NCI-H2081 (cell line): ENCODE measurements at places on chromosomes 2 and 18.

DNA sequence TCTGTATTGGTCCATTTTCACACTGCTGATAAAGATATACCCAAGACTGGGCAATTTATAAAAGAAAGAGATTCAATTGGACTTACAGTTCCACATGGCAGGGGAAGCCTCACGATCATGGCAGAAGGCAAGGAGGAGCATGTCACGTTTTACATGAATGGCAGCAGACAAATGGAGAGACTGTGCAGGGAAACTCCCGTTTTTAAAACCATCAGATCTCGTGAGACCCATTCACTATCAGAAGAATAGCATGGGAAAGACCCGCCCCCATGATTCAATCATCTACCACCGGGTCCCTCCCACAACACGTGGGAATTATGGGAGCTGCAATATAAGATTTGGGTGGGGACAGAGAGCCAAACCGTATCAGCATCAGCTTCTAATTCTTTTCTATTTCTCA is 217.0 kb downstream of the ANAPC1 start:
- no peak for DNase-seq

- no peak for DNase-seq
These were observed 10.5 kb downstream of the GDF7 start for GRCh38 chr2:20677301-20678085.

DNA sequence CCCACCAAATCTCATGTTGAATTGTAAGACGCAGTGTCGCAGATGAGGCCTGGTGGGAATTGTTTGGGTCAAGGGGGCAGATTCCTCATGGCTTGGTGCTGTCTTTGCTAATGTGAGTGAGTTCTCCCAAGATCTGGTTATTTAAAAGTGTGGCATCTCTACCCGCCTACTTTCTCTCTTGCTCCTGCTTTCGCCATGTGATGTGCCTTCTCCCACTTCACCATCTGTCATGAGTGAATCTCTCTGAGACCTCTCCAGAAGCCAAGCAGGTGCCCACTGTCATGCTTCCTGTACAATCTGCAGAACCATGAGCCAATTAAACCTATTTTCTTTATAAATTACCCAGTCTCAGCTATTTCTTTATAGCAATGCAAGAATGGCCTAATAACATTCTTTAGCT is 246.6 kb upstream of the CDH20 start:
- DNase-seq, result no peak

DNA sequence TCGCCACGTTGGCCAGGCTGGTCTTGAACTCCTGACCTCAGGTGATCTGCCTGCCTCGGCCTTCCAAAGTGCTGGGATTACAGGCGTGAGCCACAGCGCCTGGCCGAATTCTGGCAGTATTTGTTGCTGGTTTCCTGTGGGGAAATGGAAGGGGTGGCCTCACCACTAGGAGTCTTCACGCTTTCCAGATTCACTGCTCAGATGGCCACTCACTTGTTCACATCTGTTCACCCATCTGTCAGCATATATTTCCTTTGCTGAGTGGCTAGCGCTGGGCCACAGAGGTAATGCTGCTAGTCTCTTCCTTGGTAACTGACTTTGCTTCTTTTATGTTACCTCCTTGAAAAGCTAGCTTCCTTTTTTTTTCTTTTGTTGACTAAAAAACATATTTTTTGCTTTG is 27.2 kb downstream of the TMEM177 start:
- no peak for DNase-seq

DNA sequence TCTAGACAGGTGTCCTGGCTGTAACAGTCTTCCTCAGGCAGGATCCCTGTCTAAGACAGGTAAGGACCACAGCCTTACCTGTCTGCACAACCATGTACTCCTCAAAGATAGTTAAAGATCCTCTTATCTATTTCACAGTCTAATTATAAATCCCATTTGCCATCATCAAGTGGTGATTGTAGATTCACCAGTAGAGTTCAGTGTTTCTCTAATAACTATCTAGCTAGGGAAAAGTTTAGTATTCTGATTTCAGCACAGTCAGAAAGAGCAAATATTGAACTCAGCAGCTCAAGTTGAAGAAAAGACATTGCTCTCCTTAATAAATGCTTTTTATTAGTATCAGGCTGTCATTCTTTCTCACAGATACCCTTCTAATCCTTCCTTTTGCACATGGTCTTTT is 1305.5 kb upstream of the NXPH2 start:
- no peak for DNase-seq

DNA sequence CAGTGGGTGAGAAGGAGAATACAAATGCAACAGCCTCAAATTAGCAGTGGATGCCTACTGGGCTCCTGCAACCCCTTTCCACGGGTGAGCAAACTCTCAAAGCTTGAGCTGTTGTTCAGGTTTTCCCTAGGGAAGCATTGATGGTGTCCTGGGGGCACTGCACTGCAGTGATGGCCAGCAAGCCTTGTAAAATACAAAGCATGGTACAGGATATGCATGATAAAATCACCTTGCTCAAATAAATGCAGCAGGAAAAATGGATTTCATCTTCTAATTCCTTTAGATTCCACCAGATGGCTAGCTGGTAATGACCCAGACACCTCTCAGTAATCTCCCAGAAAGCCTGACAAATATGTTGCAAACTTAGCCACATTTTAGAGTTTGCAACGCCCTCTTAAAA is 698.2 kb downstream of the TRIB2 start:
- DNase-seq, result no peak

DNA sequence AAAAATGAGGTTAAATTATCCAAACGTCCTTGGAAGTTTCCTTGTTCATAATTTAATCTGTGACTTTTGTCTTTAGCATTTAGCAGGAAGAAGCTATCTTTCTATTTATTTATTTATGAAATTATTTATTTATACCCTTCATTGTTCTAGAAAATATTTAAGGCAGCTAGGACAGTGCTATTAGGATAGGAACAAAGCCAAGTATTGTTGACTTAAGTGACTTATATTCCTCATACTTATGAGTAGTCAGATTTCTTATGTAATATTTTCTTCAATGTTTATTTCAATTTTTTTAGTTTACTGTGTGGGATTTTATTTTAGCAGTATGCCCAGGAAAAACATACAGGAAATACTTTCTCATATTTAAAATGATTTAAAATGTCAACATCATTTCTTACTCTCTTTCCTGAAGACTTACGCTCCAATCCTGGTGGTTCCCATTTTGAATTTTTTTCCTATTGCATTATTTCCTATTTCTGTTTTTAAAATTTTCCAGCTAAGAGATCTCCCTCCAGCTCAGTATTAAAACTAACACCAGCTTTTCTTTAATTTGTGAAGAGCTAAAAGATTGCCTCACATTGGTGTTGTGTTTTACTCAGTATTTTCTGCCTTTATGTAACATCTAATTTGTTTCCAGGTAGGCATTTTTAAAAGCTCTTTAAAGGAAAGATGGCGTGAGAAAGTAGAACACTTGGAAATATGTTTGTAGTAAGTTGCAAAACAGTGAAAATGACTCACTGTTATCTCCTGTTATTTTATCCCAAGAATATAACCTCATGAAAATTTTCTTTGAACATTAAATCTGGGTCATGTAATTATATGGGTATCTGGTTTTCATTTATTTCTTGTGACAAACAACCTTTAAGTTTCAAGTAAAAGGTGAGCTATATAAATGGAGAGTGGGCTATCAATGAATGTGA is 32.2 kb downstream of the MAPRE2 start:
- DNase-seq, result no peak

- no peak for DNase-seq
These were observed 1.3 kb downstream of the TMEM150A start for GRCh38 chr2:85600951-85601770.

DNA sequence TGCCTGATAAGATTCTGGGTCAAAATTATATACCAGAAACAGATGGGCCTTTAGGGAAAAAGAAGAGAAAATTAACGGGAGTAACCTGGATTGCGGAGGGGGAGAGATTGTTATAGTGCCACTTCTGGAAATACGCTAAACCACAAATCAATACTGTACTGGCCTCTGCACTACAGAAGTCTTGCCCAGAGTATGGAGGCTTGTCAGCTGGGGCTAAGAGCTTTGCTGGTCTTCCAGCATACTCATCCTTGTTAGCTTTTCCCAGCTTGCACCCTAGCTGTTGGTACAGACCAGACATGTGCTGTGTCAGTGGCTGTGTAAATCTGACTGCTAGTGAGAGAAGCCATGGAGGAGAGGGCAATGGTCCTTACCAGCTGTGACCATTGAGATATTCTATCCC is 8.9 kb downstream of the AGBL5 start:
- no peak for DNase-seq

DNA sequence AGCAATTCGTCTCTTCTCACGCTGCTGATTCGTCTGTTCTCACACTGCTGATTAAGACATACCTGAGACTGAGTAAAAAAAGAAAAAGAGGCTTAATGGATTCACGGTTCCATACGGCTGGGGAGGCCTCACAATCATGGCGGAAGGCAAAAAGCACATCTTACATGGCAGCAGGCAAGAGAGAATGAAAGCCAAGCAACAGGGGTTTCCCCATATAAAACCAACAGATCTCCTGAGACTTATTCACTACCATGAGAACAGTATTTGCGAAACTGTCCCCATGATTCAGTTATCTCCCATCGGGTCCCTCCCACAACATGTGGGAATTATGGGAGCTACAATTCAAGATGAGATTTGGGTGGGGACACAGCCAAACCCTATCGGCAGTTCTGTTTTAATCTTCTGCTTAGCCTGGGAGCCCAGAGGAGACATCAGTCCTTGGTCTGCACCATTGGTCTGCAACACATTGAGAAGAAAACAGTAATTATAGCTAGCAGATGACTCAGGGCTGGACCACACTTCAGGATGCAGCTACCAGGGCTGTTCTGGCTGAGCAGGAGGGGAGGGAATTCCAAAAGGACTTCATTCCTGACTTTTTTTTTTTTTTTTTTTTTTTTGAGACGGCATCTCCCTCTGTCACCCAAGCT is 69.4 kb downstream of the CABLES1 start:
- no peak for DNase-seq

GRCh38 chr2:12733846-12734245 is 17.1 kb downstream of the TRIB2 start:
- DNase-seq, result peak; percentile 83

DNA sequence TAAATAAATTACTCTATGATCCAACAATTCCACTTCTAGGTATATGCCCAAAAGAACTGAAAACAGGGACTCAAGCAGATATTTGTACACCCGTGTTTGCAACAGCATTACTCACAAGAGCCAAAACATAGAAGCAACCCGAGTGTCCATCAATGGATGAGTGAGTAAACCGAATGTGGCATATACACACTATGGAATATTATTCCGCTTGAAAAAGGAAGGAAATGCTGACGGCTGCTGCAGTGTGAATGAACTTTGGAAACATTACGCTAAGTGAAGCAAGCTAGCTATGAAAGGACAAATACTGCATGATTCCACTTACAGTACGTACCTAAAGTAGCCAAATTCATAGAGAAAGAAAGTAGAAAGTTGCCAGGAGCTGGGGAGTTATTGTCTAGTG is 32.2 kb downstream of the MREG start:
- DNase-seq, result no peak

- DNase-seq, result no peak
These were observed 42.4 kb downstream of the ARL4C start for GRCh38 chr2:234454433-234454832.

DNA sequence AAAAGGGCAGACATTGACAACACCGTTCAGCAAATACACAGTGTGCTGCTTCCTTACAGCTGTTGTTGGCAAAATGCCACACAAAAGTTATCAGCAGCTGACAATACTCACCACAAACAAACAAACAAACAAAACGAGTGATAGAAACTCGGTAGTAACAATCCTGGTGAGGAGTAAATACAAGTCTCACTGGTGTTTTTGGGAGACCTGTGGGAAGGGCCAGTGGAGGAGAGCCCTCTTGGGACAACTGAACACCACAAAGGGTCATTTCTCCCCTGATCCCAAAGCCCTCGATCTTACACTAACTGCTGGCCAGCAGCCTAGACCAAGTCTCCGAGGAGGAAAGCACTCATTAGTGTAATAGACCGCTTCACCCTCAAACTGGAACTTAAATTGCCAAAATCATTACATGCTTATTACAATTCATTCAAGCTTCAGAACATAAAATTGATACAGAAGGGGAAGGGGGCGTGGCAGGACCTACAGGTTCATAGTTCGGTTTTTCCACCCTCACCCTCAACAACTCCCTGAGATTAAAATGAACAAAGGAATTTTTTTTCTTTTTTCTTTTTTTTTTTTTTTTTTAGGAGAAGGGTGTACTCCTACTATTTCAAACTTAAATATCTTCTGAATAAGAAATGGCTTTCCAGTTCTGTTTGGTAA is 5.0 kb downstream of the AP1S3 start:
- no peak for DNase-seq
